HT1080 (cell line): ENCODE measurements at places on chromosomes 12 and 14. TPM values are rescaled to one million over a fixed set of nuclear protein-coding genes. Genes with fewer than 3 reads are reported as not detected.

GRCh38 chr14:32611752-32612151 is 282.7 kb downstream of the AKAP6 start:
- peak; percentile 89 for DNase-seq

GRCh38 chr12:2318286-2318685 is 265.5 kb downstream of the CACNA1C start:
- DNase-seq, result no peak

- no peak for DNase-seq
These were observed 22.0 kb upstream of the YARS2 start for GRCh38 chr12:32777691-32778175.

CRIP1 gene
- total RNA-seq, result 1.8 TPM in 1 of 2 replicates, not detected in the other

DUSP6 gene
- 0.32 and 1.2 TPM in 2 replicates for total RNA-seq

CCDC184 gene
- total RNA-seq, result 0.19 and 0.40 TPM in 2 replicates
